ENCODE measurements at places on chromosomes 7 and 10. TPM values are rescaled to one million over a fixed set of nuclear protein-coding genes. Genes with fewer than 3 reads are reported as not detected.

Gene GGCT
- total RNA-seq = 71.3 TPM

Gene SNCG
- total RNA-seq = 9.9 TPM

Gene TDRD1
- not detected for total RNA-seq

Gene TMEM178B
- 1.5 TPM for total RNA-seq

Gene CRHR2
- 0.05 TPM for total RNA-seq

All from A549 treated with Mapracorat at 1 μM for 4 hours (cell line).